Fibroblast of gingiva (primary cell): ENCODE measurements at places on chromosomes 7 and 10.

- peak; percentile 13 for DNase-seq
Measured at GRCh38 chr10:24983946-24984345, 31.5 kb upstream of the PRTFDC1 start.

GRCh38 chr7:28996836-28997235 is 38.7 kb upstream of the TRIL start:
- DNase-seq, result no peak

DNA sequence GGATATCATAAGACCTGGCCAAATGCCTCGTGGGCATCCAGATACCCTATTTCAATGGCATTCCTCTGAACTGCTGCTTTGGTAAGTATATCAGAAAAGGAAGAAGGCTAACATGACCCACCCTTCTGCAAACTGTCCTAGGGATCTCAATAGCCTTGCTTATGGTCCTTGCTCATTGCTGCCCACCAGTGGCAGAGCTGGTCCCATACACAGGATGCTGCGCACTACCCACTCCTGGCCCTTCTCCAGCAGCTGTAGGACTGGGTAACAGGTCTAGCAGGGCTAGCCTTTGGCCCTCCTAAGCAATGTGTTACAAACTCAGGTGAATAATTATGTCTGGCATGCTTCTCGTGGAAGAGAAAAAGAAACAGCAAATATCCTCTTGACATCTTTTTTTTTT is 72.5 kb downstream of the C10orf90 start:
- peak; percentile 10 for DNase-seq

DNA sequence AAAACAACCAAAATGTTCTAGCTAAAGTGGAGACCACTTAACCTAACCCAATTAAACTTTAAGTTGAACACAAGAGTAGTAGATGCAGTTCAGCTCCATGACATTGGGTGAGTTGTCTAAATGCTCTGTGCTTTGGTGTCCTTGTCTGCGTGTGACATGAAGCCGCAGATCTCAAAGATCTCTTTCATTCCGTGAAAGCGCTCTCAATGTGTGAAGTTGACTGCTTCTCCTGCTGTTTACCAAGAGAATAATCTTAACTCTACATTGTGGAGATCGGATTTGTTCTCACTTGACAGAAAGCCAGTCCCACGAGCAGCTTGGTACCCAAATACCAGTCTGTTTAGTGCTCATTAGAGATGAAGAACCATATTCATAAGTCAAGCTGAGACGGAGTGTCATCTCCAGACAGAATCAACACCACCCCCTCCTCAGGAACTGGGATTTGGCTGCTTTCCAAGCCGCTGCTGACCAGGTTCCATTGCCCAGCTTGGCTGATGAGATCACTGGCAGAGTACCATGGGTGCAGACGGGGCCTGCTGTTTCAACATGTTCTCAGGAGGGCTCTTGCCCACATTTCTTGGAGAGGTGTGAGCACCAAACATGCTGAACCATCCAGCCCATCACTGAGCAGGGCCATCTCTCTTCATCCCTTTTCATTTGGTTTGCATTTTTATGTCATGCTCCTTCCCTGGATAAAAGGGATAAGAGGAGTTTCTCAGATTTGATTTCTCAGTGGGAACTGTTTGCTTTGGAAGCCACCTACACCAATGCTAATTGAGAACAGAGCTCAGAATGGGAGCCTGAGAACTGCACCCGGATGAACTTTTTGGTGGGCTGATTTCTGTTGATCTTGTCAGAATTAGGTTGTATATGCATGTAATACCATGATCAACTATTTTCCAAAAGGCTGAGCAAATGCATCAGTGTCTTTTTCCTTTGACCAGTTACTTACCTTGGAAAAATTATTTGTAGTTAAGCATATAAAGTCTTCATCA is 95.8 kb upstream of the AGBL3 start:
- DNase-seq, result peak; percentile 51

GRCh38 chr7:205115-206010 is 13.0 kb downstream of the FAM20C start:
- DNase-seq, result no peak

DNA sequence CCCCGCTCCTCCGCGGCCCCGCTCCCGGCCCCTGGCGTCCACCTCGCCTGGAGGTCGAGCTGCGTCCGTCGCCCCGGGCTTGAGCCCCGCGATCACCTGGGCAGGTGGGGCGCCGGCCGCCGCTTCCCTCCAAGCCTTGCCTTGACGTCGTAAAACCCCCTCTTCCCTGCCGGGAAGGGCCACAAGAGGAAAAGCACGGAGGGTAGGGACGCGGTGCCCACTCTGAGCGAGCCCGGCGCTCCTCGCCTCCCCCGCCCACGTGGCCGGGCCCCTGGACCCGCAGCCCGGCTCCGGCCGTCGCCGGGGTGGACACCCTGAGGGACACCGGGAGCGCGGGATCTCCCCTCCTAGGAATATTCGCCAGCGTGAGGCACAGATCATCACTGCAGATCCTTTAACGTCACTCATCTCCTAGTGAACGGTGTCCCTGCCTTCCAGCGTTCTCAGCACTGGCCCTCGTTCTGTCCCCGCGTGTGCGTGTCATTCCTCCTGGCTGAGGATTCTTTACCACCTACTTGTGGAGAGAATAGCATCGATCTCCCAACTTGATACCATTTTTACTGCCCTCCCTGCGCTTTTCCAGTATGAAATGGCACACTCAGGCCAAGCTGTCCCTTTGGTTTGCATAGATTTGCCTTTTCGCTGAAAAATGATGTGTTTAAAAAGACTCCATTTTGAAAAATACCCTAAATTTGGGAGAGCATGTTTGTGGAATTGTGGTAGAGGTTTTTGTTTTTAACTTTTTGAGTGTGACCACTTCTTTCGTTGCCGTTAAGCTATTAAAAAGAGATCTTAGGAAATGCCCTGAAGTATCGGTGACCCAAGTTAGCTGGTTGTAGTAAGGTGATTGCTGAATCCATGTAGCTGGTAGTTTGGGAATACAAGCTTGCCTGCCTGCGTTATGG is 649 bp downstream of the ACTR3B start:
- DNase-seq, result peak; percentile 22

DNA sequence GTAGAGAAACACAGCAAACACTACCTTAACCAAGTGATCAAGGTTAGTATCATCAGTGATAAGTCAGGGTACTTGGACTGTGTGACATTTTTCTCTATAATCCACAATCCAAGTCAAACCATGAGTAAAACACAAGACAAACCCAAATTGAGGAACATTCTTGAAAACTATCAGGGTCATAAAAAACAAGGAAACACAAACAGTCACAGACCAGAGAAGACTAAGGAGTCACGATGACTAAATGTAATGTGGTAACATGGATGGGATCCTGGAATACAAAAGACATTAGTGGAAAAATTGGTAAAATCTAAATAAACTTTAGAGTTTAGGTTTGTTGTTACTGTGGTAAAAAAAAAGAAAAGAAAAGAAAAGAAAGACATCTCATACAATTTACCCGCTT is 103.8 kb downstream of the ARMH3 start:
- DNase-seq, result no peak

DNA sequence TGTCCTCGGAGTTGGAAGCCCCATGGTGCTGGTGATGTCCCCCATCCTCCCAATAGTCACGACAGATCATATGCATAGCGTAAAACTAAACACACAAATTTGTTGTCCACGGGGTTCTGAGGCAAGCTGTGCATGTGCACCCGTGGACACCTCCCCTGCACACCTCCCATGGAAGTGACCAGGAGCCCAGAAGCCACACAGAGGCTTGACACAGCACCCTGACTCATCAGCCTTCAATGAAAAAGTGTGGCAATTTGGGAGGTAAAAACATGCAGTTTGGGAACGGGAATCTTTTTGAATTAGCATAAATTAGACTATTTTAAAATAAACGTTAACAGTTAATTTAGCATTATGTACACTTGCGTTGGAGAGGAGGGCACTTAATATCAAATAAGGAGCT is 89.2 kb upstream of the NPS start:
- DNase-seq, result no peak

DNA sequence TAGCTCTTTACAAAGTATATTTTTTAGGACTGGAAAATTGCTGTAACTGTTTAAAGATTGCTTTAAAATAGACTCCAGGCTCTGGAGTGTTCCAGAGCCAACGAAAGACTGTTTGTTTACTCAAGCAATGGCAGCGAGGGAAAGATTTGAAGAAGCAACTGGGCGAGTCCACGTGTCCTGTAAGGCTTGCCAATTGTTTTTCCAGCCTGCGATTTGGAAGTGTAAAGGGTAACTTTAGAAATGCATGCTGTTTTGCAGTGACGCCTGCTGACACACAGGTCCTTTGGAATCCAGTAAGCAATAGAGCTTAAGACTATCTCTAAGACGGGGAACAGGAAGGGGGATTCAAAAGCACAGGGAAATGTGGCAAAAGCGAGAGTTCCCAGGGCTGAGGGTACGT is 55.8 kb downstream of the TACC2 start:
- DNase-seq, result peak; percentile 87

GRCh38 chr10:70374775-70375614 is 7.4 kb downstream of the LRRC20 start:
- DNase-seq, result no peak

DNA sequence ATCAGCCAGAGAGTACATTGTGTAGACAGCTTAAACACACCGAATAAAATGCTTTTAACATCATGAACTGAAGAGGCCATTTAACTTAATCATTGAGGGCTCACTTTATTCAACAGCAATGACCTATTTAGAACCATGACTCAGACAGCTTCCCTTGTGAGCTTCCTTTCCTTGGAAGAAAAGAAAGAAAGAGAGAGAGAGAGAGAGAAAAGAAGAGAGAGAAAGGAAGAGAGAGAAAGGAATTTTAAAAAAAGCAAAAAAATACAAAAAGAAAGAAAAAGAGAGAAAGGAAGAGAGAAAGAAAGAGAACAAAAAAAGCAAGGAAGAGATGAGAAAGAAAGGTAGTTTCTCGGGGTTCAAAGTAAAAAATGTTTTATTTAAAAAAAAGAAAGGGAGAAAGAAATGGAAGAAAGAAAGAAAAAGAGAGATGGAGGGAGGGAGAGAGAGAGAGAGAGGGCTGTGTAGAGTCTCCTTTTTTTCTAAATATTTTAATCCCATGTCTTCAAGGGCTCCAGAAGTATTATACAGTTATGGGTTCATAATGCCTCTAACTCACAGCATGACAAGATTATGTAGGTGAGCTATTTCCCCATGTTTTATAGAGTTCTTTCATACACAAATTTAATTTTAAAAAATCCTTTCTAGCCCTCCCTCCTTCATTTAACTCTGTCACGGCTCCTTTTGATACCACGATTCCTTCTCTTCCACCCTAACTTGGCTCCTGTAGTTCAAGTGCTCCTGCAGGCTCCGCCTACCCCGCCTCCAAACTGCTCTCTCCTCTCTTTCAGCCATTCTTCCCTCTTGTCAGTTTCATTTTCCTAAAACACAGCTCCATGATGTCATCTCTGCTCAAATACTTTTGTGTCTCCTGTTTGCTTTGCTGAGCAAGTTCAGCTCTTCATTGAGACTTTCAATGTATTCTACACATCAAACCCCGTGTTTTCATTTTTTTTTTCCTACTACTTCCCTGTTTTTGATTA is 85.5 kb downstream of the PRTFDC1 start:
- peak; percentile 45 for DNase-seq

GRCh38 chr7:4820967-4821471 is 40.8 kb downstream of the PAPOLB start:
- DNase-seq, result no peak

- peak; percentile 76 for DNase-seq
Measured at GRCh38 chr7:129569811-129570215, 41.7 kb upstream of the NRF1 start.

DNA sequence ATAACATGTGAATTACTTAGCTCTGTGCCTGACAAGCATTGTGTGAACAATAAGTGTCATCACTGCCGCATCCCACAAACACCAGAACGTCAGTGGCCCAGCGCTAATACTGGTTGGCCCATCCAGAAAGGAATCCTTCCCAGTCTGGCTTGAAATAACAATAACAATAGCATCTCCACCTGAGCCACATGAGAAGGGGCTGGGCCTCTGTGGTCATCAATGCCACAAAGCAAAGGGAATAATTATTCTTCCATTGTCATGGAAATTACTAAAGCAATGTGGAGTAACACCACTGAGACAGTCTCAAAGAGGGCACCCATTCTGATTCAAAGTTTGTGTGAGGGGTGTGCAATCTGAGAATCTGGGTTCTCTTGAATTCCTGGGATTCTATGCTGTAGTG is 105.7 kb upstream of the INHBA start:
- no peak for DNase-seq

DNA sequence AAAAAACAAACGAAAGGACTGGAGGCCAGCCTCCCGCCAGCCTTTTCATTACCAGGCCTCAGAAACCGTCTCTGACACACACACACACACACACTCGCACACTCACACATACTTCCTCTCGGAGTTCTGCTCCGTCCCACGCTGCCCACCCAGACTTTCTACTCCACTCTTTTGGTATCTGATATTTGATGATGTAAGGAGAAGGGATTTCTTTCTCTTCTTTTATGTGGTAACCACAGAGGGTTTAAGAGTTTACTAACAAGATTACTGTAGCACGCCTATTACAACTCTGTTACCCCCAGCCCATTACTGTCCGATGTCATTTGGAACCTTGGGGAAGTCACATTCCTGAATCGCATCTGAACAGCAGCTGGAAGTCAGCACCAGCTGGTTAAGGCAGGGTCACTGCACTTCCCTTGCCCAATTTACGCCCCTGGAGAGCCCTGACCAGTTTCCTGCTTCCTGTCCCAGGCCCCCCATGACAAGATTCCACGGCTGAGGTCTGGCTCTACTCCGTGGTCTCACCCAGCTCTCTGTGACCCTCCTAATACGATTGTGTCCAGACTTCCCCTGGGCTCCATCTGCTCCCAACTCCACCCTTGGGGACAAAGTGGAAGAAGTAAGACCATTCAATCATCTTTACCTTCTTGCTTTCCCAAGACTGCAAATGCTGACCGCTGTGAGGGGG is 1.1 kb downstream of the DENND2A start:
- peak; percentile 74 for DNase-seq
